ENCODE measurements at places on chromosomes 6 and 20.

- DNase-seq, result no peak
Observed at GRCh38 chr6:3163248-3163594, 5.9 kb upstream of the TUBB2A start.

- no peak for DNase-seq
Observed at GRCh38 chr6:37321101-37321500, 32.7 kb upstream of the RNF8 start.

GRCh38 chr6:81900616-81901015 is 148.1 kb upstream of the TENT5A start:
- DNase-seq, result no peak

DNA sequence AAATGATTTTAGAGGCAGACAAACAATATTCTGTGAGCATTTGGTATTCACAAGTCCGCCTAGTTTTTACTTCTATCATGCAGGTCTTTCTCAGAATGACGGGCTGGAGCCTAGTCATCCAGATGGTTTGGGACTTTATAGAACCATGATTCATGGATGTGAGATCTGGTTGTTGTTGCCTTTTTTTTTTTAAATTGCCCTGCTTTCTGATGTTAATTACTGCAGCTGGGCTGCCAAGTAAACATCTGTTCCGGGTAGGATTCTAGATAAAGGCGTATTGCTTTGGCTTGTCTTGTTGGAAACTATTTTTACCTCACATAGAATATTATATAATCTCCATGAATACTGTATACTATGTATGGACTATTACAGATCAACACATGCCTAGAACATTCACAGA is 58.1 kb downstream of the RNF217 start:
- no peak for DNase-seq

- DNase-seq, result peak; percentile 19
Observed at GRCh38 chr6:152184917-152185574, 377.6 kb downstream of the ESR1 start.

GRCh38 chr6:129671442-129672340 is 38.3 kb downstream of the ARHGAP18 start:
- peak; percentile 5 for DNase-seq
